ENCODE measurements at places on chromosomes 16 and 17. TPM values are rescaled to one million over a fixed set of nuclear protein-coding genes. Genes with fewer than 3 reads are reported as not detected.

The KRTAP9-8 gene
- total RNA-seq: not detected

GRCh38 chr16:87958632-87959031, 7.4 kb downstream of the BANP start:
- no peak for DNase-seq

DNA sequence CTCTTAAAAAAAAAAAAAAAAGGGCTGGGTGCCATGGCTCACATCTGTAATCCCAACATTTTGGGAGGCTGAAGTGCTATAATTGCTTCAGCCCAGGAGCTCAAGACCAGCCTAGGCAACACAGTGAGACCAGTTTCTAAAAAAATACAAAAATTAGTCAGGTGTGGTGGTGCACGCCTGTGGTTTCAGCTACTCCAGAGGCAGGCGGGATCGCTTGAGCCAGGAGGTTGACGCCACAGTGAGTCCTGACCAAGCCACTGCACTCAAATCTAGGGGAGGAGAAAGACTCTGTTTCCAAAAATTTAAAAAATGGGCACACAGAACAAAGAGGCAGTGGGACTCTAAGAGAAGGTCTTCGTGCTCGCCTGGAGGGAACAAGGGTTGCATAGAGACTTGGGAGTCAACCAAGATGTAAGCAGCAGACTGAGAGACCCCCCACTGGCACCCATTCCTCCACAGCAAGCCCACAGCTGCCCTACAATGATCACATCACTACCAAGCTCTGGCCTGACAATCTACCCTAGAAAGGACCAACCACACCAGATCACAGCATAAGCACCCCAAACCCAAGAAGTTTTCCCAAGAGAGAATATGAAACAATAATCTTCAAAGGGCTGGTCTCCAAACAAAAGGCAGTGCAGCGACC, 121.6 kb downstream of the ANKRD11 start:
- no peak for DNase-seq

- DNase-seq: no peak
These were observed 230.4 kb downstream of the PARN start for GRCh38 chr16:14399378-14400284.

The NARF gene
- total RNA-seq: 53.5 TPM
